ENCODE measurements at places on chromosomes 5 and 9. TPM values are rescaled to one million over a fixed set of nuclear protein-coding genes. Genes with fewer than 3 reads are reported as not detected.

The RELL2 gene
- 21.3 TPM for total RNA-seq

The GFI1B gene
- total RNA-seq, result not detected

The PLCXD3 gene
- not detected for total RNA-seq

The CARD9 gene
- 0.70 TPM for total RNA-seq

The TEX48 gene
- not detected for total RNA-seq

The OR2K2 gene
- total RNA-seq, result not detected

The CCDC171 gene
- 1.9 TPM for total RNA-seq

The MSX2 gene
- total RNA-seq, result not detected

The DNAI1 gene
- not detected for total RNA-seq

The FUBP3 gene
- 45.5 TPM for total RNA-seq

The NPR3 gene
- 0.06 TPM for total RNA-seq

The RBM18 gene
- total RNA-seq, result 21.3 TPM

The HK3 gene
- 1.5 TPM for total RNA-seq

The TMEM215 gene
- total RNA-seq, result not detected

DNA sequence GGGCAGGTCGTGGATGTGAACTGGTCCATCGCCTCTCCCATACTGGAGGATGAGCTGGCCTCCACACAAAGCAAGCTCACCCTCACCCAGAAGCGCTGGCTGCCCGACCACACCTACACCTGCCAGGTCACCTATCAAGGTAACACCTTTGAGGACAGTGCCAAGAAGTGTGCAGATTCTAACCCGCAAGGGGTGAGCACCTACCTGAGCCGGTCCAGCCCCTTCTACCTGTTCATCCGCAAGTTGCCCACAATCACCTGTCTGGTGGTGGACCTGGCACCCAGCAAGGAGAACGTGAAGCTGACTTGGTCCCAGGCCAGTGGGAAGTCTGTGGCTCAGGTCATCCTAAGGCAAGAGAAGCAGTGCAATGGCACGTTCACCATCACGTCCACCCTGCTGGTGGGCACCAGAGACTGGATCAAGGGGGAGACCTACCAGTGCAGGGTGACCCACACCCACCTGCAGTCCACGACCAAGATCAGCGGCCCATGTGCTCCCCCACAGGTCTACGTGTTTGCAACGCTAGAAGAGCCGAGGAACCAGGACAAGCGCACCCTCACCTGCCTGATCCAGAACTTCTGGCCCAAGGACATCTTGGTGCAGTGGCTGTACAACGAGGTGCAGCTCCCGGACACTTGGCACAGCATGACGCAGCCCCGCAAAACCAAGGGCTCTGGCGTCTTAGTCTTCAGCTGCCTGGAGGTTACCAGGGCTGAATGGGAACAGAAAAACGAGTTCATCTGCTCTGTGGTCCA lies 71.3 kb downstream of the INSL6 start:
- DNase-seq, result no peak

- DNase-seq, result peak; percentile 18
These were observed 141.4 kb downstream of the EBF1 start for GRCh38 chr5:158958021-158958994.

DNA sequence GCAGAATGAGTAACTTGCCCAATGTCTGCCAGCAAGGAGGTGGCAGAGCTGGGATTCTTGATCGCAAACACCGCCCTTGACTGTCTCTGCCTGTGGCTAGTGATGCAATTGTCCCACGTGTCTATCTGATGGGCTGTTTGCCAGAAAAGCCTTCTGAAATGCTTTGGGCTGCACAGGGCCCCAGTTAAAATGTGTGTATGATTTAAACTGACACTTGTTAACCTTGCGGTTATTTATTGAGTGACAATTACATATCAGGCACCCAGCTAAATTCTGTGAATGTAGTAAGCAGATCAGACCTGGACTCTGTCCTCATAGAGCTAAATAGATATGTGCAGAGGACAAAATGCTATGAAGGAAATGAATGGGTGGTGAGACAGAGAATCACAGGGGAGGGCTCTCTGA lies 11.6 kb upstream of the IL12B start:
- DNase-seq, result peak; percentile 79

GRCh38 chr9:36871606-36872005 lies 162.5 kb downstream of the PAX5 start:
- no peak for DNase-seq

- DNase-seq, result no peak
These were observed 535.8 kb downstream of the EFNA5 start for GRCh38 chr5:107134931-107135330.

GRCh38 chr5:107401470-107402122 lies 269.1 kb downstream of the EFNA5 start:
- DNase-seq, result no peak

GRCh38 chr5:175654339-175654738 lies 3.5 kb upstream of the HRH2 start:
- no peak for DNase-seq

- DNase-seq, result no peak
These were observed 1.3 kb downstream of the BRD9 start for GRCh38 chr5:891117-891836.

- no peak for DNase-seq
These were observed 50.4 kb upstream of the SLC2A8 start for GRCh38 chr9:127346584-127346983.

DNA sequence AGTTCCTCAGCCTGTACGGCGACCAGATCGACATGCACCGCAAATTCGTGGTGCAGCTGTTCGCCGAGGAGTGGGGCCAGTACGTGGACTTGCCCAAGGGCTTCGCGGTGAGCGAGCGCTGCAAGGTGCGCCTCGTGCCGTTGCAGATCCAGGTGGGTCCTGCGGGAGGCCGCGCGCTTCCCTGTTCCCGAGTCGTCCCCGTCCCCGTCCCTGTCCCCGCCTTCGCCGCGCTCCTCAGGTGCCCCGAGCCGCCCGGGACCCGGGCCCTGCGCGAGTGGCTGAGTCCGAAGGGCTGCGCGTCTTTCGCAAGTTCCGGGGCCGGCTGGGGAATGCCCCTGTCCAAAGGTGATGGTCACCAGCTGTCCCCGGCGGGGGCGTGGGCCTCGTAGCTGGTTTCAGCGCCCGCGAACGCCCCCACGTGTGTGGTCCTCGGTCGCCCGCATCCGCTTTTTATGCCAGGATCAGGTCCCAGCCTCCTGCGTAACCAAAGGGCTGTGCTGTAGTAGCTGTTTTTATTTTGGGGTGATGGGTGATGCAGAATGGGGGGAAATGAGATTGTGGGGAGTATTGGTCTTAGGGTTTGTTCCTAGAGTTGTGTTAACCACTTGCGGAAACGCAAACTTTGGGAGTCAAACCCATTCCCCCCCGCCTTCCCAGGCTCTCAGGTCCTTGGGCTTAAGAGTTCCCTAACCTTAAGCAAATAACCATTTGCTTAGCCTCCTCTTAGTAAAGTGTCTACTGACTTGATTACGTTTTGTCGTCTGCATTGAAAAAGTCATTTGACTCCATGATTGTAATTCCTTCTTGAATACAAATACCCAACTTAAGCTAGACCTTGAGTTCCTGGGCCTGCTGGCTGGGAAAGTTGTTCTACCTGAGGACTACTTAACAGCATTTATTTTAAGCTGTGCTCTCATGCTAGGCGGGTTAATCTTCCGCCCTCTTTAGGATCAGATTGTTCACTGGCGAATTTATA lies 663 bp downstream of the ISOC1 start:
- no peak for DNase-seq

DNA sequence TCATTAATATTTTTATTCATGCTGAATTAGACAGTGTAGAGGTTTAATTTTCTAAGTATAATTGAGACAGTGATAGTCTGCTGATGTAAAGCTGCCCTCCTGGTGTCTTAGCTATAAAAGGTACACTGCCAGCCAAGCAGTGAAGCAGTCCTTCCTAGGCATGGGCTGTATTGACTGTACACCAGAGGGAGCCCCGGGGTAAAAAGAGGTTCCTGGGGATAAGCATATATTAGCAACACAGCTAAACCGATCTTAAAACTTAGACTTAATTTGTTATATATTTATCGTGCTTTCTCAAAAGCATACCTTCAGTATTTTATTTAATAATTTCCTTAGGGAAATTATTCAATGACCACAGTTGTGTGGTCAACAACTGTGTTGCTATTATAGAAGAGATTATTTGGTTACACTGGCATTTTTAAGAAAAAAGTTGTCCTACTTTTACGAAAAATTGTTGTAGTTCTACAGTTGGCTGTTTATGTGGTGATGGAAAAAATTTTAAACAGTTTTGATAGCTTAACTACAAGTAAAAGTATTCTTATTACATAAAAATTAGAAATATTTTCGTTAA lies 68.8 kb downstream of the ELL2 start:
- no peak for DNase-seq

- DNase-seq, result no peak
These were observed 9.8 kb upstream of the CPEB4 start for GRCh38 chr5:173878224-173878967.

- DNase-seq, result no peak
These were observed 324.5 kb downstream of the KCNN2 start for GRCh38 chr5:114686356-114686755.

GRCh38 chr9:99572567-99572966 lies 249.1 kb upstream of the NR4A3 start:
- no peak for DNase-seq

DNA sequence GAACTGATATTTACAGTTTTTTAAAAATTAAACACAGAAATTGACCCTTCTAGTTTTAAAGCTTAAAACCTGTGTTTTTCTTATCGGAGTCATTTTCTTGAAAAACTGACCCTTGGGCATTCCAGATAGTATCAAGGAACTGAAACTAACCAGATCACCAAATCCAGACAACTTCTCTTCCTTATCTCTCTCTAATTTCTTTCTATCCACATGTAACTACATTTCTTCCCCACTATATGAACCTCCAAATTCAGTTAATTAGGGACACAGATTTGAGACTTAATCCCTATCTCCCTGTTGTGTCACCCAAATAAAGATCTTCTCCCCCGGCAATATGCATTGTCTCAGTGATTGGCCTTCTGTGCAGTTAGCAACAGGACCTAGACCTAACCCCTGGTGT lies 1643.0 kb upstream of the CDH6 start:
- no peak for DNase-seq

GRCh38 chr9:87007711-87008366 lies 60.5 kb upstream of the GAS1 start:
- no peak for DNase-seq

DNA sequence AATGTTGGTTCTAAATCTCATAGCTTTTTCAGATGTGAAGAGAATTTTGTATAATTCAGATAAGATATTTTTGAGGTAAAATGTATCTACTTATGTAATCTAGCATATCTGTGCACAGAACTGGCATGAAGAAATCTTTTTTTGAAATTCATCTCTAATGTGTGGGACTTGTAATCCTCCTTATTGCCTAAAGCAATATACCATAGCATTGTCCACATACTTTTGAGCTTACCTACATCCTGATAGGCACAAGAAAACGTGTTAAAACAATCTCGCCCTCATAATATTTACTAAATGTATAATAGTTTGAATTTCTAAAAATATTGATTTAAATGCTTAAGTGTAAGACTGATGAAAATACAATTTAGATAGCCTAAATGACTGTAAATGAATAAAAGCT lies 1686.5 kb upstream of the ACO1 start:
- no peak for DNase-seq

Measured in CD4-positive, alpha-beta memory T cell (primary cell).